Pancreas (tissue), 10 donors: ENCODE measurements at places on chromosomes 5 and 9. TPM values are rescaled to one million over a fixed set of nuclear protein-coding genes. Genes with fewer than 3 reads are reported as not detected.

The PCDHGB2 gene
- 2.8 TPM for total RNA-seq

The MYOT gene
- 0.56 TPM for total RNA-seq

DNA sequence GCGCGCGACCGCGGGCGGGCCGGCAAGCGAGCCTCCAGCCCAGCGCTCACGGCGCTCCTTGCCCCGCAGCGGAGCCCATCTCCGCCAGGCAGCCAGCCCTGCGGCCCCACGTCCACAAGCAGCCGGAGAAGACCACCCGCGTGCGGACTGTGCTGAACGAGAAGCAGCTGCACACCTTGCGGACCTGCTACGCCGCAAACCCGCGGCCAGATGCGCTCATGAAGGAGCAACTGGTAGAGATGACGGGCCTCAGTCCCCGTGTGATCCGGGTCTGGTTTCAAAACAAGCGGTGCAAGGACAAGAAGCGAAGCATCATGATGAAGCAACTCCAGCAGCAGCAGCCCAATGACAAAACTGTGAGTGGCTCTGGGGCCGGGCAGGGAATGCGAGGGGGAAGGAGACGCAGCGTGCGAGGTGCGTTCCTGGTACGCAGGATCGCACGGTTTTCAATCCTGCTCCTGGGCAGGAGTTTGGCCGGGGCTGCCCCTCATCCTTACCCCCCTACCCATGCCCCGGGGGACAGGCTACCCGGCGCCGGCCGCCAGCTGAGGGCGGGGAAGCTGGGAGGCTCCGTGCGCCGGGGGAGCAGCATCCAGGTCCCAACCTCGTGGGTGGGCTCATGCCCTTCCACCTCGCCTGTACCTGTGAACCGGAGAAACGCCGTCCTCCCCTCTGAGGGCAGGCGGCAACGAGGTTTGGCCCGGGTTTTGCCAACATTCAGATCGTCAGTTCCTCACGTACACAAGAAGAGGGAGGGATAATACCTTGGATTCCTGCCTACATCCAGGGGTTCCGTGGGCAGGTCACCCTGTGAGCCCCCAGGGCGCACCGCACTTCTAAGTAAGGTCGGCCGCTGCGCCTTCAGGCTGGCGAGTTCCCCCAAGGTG lies 6.6 kb downstream of the ISL1 start:
- H3K4me1 ChIP-seq: no peaks in the 10 kb centered on the region
- peak; percentile 52 for DNase-seq
- no peaks in the 10 kb centered on the region for H3K27me3 ChIP-seq
- H3K36me3 ChIP-seq: no peaks in the 10 kb centered on the region
- H3K27ac ChIP-seq: no peak overlapping the region

DNA sequence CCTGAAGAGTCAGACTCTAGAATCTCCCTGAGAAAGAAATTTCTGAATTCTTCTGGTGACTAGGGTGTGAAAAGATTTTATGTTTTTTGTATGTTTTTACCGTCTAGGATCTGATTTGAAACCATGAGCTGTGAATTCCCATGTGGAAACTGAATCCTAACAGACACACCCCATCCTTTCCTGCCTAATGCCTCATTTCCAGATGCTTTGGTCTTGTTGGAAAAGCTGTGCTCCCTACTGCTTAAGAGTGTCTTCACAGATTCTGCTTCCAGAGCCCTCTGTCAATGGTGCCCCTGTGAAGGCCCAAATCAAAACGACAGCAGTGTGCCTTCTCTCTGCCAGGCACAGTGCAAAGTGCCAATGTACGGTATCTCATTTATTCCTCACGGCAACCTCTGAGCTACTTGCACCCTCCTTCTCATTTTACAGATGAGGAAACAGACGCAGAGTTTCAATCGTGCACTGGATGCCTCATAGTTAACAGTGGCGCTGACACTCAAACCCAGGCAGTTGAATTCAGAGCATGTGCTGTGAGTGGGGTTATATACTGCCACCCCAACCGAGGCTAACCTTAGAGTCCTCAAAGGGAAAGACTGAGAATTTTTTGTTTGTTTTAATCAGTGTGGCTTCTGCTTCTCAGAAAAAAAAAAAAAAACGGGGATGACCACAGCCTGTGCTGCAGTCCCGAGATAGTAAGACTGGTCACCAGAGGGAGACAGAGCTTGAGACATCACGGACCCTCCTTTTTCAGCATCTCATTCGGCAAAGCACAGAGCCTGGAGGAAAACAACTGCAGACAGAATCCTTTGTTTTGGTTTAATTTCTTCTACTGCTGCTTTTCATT lies 188.4 kb downstream of the SNCAIP start:
- H3K27ac ChIP-seq: no peak overlapping the region
- H3K4me3 ChIP-seq: no peak overlapping the region
- H3K27me3 ChIP-seq: no peaks in the 10 kb centered on the region

The ANKRD18A gene
- 6.0 TPM for total RNA-seq

- H3K4me3 ChIP-seq: no peak overlapping the region
- H3K36me3 ChIP-seq: no peaks in the 10 kb centered on the region
- peaks cover 14% of the 10 kb centered on the region for H3K4me1 ChIP-seq
- no peak for DNase-seq
These were observed 67.8 kb downstream of the MED27 start for GRCh38 chr9:132011896-132012295.

The PIK3R1 gene
- 31.5 TPM for total RNA-seq

The SLC34A1 gene
- total RNA-seq: not detected

DNA sequence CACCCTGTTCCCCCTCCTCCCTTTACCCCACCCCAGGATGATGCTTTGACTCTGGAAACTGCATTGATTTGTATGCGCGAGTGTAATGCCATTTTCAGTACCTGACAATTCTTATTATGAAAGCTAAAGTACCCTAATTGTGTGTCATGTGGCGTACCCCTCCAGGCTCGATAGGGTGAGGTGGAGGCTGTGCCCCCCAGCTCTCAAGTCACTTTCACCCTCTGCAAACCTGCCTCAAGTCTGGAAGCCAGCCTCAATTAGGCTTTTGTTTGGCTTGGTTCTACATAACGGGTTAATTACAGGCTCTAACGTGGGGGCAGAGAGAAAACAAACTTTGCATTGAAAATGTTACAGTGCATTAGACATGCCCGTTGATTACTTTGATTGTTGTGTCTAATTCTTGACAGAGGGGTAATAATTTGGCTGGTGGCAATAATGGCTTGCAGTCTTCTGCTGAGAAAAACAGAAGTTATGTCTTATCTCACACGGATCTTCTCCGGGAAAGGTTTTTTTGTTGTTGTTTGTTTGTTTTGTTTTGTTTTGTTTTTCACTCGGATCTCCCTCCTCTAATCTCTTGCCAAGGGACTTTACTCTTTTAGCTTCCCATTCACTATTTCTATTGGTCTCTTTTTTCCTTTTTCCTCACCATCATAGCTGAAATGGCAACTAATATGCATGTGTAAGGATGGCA lies 12.6 kb downstream of the ISL1 start:
- no peak overlapping the region for H3K27ac ChIP-seq
- H3K4me3 ChIP-seq: no peak overlapping the region
- DNase-seq: no peak
- no peaks in the 10 kb centered on the region for H3K36me3 ChIP-seq

- peak; percentile 76 for DNase-seq
- H3K27me3 ChIP-seq: no peaks in the 10 kb centered on the region
- peak overlapping the region; percentile 67 for H3K27ac ChIP-seq
- H3K4me1 ChIP-seq: peaks cover 12% of the 10 kb centered on the region
- no peaks in the 10 kb centered on the region for H3K36me3 ChIP-seq
These were observed 578 bp upstream of the PSAT1 start for GRCh38 chr9:78296201-78296892.

The CSF2 gene
- not detected for total RNA-seq

DNA sequence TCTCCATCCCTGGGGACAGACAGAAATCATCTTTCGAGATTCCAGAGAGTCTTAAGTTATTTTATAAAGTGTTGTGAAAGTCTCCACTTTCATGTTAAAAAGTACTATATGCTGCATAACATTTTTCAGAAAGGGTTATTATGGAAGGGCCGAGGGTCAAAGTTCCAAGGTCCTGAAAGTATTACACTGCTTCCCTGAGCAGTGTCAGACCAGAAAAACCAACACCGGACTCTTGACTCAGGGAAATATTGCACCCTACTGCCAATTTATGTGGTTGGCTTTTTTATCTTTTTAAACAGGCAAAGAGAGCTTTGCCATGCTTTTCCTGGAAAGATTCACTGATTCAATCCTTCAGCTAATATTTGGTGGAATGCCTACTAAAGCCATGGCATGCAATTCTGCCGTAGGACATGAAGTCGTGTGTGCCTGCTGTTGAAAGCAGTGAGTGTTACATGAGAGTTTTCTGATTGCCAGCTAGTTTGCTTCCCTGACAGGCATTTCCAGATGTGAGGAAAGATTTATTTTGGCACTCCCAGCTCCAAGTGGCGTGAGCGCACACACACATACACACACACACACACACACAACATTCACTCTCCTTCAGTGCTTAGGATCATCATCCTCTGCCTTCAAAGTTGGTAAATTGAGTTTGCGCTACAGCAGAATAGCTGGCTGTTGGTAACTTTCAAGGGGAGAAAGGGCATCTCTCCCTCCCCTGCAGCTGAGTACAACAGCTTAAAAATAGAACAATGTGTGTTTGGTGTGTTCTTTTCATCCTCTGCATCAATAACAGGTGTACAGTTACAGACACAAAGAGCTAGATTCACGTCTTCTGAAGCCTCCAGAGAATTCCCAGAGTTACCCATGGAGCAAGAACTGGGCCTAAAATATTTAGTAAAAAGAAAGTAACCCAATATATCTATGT lies 45.6 kb downstream of the SLC1A3 start:
- no peak overlapping the region for H3K4me3 ChIP-seq
- no peak for DNase-seq
- H3K27ac ChIP-seq: no peak overlapping the region
- no peaks in the 10 kb centered on the region for H3K27me3 ChIP-seq
- H3K4me1 ChIP-seq: peaks cover 2% of the 10 kb centered on the region

DNA sequence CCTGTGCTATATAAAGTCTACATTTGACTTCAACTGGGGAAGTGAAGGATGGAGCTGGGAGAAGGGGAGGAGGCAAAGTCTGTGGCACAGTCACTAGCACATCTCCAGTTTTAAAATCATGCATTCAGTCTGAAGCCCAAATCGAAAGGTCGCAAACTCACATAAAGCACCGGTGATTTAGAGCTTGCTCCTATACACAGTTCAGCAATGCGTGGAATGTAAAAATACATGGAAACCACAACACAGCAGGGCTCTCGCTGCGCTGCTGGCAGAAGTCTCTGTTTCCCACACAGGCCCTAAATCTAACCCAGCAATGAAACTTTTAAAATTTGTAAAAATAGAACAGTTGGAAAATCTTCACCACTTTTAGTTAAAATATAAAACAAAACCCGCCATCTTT lies 68.2 kb downstream of the EBF1 start:
- no peaks in the 10 kb centered on the region for H3K36me3 ChIP-seq
- H3K4me1 ChIP-seq: peaks cover 5% of the 10 kb centered on the region
- no peaks in the 10 kb centered on the region for H3K27me3 ChIP-seq
- no peak overlapping the region for H3K4me3 ChIP-seq

- DNase-seq: no peak
- no peaks in the 10 kb centered on the region for H3K4me1 ChIP-seq
- no peaks in the 10 kb centered on the region for H3K27me3 ChIP-seq
- H3K4me3 ChIP-seq: no peak overlapping the region
These were observed 29.8 kb downstream of the TTC23L start for GRCh38 chr5:34868791-34869190.

- no peaks in the 10 kb centered on the region for H3K27me3 ChIP-seq
- H3K4me1 ChIP-seq: no peaks in the 10 kb centered on the region
- no peak overlapping the region for H3K27ac ChIP-seq
- H3K4me3 ChIP-seq: no peak overlapping the region
- H3K36me3 ChIP-seq: no peaks in the 10 kb centered on the region
- DNase-seq: no peak
These were observed 80.8 kb upstream of the ARAP3 start for GRCh38 chr5:141762790-141763368.

The CAVIN4 gene
- 0.06 TPM for total RNA-seq

The ALDH1B1 gene
- total RNA-seq: 8.1 TPM

GRCh38 chr5:88845081-88845697 lies 37.8 kb downstream of the MEF2C start:
- no peak overlapping the region for H3K4me3 ChIP-seq
- H3K27ac ChIP-seq: no peak overlapping the region
- H3K36me3 ChIP-seq: no peaks in the 10 kb centered on the region
- no peaks in the 10 kb centered on the region for H3K27me3 ChIP-seq
- no peak for DNase-seq
- peaks cover 3% of the 10 kb centered on the region for H3K4me1 ChIP-seq

The CA9 gene
- 4.8 TPM for total RNA-seq

DNA sequence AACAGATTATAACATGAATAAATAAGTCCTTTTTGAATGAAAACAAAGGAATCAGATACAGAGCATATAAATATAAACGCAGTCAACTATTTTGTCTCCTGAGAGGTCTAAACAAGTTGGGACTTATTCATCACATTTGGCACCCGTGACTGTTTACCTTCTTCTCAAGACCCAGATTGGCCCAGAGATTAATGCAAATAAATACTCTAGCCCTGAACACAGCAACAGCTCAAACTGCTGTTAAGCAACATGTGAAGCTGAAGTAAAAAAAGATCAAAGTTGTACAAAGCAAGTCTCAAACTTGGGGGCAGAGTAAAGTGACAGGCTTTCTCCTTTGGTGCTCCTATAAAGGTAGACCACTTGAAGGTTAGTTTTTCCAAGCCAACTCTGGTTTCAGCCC lies 95.0 kb upstream of the NR5A1 start:
- H3K36me3 ChIP-seq: no peaks in the 10 kb centered on the region
- H3K4me3 ChIP-seq: no peak overlapping the region
- H3K27me3 ChIP-seq: no peaks in the 10 kb centered on the region

The EFNA5 gene
- 2.4 TPM for total RNA-seq

DNA sequence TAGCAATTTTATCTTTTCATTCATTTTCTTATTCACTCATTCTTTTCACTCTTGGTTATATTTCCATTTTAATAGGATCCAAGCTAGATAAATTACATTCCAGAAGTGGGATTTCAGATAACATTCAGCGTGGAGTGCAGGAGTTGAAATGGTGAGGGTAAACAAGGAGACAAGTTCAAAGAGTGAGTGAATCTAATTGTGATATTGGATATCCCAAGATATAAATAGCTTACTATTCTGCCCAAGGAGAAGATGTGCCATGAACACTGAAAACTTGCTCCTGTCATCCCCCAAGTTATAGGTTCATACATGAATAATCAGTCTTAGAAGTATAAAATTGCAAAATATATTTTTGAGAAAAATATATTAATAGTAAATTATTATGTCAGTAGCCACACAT lies 459.3 kb downstream of the CETN3 start:
- no peaks in the 10 kb centered on the region for H3K4me1 ChIP-seq

DNA sequence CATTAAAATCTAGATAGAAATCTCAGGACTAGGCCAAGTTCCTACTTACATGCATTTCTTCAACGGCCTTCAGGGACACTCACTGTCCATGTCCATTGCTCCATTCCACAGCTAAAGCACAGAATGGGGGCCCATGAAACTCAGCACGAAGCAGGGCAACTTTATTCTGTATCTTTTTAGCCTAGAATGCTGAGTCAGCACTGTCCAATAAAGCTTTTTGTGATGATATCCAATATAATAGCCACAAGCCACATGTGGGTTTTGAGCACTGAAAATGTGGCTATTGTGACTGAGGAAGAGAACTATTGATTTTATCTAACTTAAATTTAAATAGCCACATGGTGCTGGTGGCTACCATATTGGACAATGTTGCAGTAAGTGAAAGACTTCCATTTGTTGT lies 21.6 kb downstream of the OTP start:
- no peaks in the 10 kb centered on the region for H3K36me3 ChIP-seq
- no peak overlapping the region for H3K27ac ChIP-seq
- H3K4me3 ChIP-seq: no peak overlapping the region
- no peaks in the 10 kb centered on the region for H3K4me1 ChIP-seq
- no peak for DNase-seq
